ENCODE measurements at places on chromosomes 4 and X.

- no peak for DNase-seq
These were observed 2582.2 kb downstream of the PCDH7 start for GRCh38 chr4:33302321-33302720.

DNA sequence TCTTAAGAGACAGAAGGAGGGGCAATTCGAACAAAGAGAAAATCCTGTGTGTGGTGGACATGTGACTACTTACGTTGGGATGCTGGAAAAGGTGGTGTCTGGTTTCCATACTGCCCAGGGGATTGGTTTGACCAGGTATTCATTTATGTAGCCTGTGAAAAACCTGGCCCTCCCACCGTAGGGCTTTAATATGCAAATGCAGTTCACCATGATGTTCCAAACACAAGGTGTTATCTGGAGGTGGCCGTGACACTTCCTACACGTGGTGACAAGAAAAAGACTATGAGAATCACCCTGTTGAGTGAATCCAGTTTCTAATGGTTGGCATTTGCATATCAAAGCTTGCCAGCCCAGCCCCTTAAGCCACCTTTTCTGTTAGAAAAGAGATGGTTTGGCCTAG is 27.9 kb downstream of the UGT2B4 start:
- no peak for DNase-seq

DNA sequence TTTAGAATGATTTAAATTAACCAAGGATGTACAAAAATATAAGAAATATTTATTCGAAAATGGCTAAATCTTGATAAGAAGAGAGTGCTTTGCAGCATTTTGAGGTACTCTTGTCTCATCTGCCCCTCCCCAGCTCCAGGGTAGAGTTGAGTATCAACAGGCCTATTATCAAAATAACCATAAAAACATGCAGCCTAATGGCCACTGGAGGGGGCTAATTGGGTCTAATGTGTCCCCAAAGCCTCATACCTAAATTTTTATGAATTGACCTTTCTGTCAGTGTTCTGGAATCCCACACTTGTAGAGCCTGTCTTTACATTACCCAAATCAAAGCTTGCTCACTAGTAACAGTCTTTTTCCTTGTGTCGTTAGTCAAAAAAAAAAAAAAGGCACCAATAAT is 544.9 kb upstream of the CPXCR1 start:
- no peak for DNase-seq

- DNase-seq: no peak
These were observed 14.0 kb downstream of the SORCS2 start for GRCh38 chr4:7206385-7206784.

DNA sequence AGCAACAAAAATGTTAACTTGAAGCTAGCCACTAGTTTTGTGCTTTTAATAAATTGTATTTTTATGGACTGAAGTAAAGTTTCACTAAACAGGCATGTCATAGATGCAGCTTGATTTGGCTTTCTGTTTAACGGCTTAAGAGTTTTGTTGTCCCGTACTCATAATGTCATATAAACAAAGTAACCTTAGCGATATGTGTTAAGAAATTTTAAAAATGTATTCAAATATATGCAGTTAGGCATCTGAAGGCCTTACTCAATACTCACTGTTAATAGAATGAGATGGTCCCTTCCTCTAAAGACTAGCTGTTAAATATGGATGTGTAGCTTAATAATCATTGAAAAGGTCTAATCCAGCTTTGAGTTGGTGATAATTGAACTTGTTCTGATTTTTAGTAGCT is 1.0 kb upstream of the SCLT1 start:
- DNase-seq: no peak

DNA sequence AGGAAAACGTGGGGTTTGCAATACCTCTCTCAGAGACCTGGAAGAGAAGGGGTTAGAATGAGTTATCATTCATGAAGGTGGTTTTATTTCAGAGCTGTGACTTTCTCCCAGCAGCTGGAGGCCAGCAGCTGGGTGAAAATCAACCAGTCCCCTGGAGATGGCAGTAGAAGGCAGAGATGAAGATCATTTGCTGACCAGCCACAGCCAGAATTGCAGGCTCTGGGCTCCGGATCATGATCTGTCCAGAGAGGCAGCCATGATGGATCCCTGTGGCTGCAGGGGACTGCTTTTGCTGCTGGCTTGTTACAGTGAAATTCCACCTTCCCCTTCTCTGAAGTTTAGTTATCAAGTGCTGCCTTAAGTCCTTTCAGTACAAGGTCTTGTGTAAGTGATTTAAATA is 46.9 kb upstream of the TAB3 start:
- DNase-seq: no peak

DNA sequence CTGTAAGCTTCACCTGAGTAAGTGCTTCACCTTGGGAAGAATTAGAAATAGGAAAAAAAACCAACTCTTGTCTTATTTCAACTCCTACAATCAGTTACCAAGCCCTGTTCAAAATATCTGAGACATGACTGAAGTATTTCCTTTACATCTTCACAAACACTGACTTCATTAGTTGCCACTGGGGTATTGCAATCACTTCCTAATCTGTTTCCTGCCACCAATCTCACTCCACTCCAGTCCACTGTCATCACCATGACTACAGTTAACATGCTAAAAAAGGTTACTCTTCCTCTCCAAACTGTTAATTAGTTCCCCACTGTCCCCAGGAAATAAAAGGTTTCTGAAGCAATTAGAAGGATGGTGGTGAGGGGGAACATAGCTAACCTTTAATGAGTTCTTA is 3.3 kb upstream of the SUPT20HL1 start:
- DNase-seq: no peak

DNA sequence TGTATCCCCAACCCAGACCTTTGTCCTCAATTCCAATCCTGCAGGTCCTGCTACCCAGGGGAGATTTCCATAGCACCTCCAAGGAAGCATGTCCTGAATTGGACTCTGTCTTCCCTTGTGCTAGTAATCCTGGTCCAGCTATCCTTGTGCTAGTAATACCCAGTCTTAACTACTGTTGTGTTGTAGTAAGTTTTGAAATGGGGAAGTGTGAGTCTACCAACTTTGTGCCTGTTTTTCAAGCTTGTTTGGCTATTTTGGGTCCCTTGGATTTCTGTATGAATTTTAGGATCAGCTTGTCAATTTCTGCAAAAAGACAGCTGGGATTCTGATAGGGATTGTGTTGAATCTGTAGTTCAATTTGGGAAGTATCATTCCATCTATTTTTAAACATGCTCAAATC is 51.4 kb downstream of the CD99L2 start:
- no peak for DNase-seq

- DNase-seq: no peak
These were observed 64.8 kb downstream of the NDST3 start for GRCh38 chr4:118099106-118099505.

GRCh38 chrX:130385520-130385919 is at the start of gene GPR119:
GPR119 (minus strand) TSS chrX:130385674; CDS start chrX:130385447, 227 bp downstream.
- no peak for DNase-seq

DNA sequence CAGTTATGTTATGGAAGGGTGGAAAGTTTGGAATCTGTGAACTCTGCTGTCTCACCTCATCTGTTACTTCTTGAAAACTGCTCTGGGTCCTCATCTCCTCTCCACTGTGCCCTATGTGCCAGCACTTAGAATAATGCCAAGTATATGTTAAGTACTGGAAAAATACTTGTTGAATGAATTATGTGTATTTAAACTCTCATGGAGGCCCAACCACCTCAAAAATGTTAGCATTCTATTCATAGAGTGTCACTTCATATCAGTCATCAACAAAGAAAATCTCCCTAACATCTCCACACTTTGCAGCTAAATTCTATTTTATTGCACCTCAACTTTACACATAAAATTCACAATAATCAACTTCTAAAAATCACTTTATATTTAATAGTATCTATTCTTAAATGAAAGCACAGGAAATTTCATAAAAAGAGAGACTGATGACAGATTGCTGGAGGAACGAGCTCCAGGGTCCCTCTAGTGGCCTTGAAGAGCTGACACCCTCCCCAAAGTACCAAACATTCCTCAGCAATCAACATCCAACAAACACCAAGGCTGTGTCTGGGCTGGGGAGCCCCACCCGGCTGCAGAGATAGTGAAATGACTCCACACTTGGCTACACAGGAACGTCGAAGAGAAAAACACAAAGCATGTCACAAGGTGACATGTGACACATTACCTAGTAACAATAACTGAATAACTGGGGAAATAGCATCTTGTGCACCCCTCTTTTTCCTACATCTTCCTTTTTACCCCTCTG is 45.8 kb downstream of the SLC39A8 start:
- DNase-seq: no peak

GRCh38 chrX:53704294-53704693 is 17.8 kb upstream of the HUWE1 start:
- no peak for DNase-seq

DNA sequence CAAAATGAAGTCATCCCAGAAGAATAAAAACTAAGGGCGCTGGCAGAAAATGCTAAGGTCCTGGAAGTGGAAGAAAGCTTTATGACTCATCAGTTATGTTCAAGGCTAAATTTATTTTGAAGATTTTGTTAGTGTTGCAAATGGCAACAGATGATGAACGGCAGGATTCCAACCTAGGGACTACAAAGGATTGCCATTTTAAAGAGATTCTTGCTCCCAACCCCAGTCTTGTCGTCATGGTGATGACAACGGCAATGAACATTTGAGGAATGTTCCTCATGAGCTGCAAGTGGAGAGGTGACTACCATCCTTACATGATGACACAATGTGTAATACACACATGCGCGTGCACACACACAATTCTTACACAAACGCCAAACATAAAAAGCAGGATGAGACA is 54.4 kb upstream of the FTHL17 start:
- DNase-seq: no peak

GRCh38 chr4:57172065-57172464 is 61.9 kb upstream of the IGFBP7 start:
- DNase-seq: no peak

DNA sequence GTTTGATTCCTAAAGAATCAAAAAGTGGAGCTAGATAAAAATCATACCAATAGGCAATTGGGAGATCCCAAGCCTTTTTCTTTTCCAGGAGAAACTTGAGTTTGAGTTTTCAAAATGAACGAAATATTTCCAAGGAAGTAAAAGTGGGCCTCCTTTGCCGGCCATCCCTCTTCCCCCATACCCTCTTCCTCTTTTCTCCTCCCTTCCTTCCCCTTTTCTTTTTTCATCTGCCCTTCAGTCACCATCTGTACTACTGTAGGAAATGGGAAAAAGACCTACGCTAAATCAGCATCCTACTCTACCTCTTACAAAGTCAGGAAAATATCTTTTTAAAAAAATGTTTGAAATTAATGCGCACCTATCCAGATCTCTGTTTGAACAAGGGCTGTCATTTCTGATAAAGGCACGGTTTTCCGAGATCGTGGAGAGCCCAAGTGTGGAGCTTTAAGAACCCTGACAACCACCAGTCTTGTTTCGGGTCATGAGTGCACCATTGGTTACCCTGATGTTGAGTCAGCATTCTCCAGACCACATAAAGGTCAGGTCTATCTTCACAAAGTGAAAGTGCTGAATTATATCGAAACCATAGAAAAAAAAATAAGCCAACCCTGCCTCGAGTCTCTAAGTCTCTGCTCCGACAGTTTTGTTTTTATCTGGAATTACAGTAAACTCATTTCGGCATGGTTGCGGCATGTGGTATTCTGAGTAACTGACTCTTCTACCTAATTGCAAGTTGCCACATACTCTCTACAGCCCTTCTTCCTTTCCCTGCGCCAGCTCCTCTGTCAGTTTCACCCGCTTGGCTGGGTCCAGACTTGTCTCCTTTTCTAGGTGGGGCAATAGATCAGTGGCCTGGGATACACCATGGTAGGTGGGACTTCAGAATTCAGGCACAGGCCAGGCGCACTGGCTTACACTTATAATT is 140.2 kb upstream of the KLF3 start:
- no peak for DNase-seq

- DNase-seq: no peak
These were observed 20.9 kb downstream of the NELFA start for GRCh38 chr4:1987721-1988326.

DNA sequence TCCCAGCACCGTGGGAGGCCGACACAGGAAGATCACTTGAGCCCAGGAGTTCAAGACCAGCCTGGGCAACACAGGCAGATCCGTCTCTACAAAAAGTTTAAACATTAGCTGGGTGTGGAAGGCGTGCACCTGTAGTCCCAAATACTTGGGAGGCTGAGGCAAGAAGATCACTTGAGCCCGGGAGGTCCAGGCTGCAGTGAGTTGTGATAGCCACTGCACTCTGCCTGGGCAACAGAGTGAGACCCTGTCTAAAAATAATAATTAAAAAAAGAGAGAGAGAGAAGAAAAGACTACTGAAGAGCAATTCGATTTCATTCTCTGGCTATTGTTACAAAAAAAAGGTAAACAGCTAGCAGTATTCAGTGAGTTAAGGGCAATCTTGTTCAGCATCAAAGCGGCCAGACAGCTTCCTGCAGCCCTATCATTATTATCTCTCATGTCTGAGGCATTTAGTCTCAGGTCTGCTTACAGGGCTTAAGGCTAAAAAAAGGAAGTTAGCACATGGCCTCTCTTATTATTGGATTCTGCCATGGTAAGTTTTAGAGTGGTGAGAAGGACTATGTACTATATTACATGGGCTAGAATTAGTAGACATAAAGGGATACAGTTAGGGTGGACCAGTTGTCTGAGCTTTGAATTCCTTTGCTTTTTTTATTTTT is 37.9 kb downstream of the ARHGEF6 start:
- no peak for DNase-seq

DNA sequence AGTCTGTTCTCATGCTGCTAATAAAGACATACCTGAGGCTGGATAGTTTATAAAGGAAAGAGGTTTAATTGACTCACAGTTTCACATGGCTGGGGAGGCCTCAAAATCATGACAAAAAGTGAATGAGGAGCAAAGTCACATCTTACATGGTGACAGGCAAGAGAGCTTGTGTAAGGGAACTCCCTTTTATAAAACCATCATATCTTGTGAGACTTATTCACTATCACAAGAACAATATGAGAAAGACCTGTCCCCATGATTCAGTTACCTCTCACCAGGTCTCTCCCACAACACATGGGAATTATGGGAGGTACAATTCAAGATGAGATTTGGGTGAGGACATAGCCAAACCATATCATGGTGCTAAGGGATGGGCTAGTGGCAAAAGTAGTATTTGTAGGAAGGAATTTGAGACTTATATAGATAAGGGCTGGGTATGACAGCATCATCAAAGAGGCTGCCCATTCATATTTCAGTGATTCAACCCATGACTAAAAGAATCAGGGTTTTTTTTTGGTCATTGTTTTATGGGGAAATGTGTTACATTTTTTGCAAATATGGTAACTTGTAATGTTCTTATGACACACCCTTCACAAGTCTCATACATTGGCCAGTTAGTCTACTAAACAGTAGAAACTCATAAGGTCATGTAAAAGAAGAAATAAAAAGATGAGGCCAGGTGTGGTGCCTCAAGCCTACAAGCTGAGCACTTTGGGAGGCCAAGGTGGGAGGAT is 34.7 kb downstream of the NUP62CL start:
- DNase-seq: no peak

DNA sequence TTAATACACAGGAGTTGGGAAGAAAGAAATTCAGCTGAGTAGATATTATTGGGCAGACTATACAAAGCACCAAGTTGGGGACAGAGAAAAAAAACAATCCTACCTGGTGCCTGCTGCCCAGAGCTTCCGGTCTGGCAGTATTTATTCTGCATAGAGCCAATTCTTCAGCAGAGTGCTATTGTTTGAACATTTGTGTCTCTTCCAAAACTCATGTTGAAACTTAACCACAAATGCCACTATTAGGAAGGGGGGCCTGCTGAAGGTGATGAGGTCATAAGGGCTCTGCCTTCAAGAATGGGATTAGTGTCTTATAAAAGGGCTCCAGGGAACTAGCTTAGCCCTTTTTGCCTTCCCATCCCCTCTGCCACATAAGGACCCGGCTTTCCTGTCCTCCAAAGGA is 136.2 kb downstream of the EVC2 start:
- DNase-seq: no peak

Data from stimulated activated CD8-positive, alpha-beta memory T cell treated with anti-CD3 and anti-CD28 coated beads, Interleukin-7, amount 100 ng/mL, for 1 hour (primary cell).